GM12864 (cell line): ENCODE measurements at places on chromosomes 12 and 14.

- no peak for DNase-seq
These were observed 24.3 kb upstream of the HSPB8 start for GRCh38 chr12:119154435-119154818.

GRCh38 chr12:103952497-103952896 lies 13.2 kb upstream of the TDG start:
- DNase-seq: no peak

- DNase-seq: no peak
These were observed 1.2 kb downstream of the NOVA1 start for GRCh38 chr14:26596543-26597061.

DNA sequence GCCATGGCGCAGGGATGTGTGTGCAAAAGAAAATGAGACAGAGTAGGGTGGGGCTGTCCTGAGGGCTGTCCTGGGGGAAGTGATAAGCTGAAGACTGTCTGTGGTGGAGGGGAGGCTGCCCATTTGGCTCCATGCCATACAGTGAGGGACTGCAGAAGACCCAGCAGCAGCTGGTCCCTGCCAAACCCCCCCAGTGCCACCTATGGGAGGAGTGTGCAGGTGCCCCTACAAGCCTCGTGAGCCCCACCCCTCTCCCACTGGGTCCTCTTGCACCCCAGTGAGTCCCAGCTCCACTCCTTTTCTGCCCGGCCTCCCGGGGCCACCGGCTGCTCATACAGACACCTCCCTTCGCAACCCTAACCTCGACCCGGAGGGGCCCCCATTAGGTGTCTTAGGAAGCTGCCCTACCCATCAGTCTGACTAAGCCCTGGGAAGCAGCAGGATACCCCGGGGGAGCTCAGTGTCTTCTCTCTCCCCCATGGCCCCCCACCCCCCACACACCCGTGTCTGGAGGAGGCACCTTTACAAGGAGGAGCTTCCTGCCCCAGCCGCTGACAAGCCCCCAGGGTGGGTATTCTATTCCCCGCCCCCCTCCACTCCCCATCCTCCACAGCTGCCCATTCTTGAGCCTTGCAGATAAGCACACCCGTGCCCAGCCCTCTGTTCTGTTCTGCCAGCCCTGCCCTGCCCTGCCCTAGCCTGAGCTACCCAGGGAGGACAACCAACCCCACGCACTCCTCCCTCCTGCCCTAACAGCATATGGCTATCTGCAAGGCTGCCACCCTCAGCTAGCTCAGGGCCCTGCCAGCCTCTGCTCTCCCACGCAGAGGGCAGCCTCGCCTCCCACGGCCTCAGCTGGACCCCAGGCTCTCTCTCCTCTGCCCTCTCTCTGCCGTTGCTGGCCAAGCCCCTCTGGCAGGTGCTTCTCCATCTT lies 41.9 kb downstream of the SLC6A12 start:
- DNase-seq: no peak

GRCh38 chr14:64760146-64760755 lies 56.0 kb downstream of the PLEKHG3 start:
- peak; percentile 4 for DNase-seq

GRCh38 chr14:90500665-90501370 lies 104.0 kb downstream of the CALM1 start:
- no peak for DNase-seq

DNA sequence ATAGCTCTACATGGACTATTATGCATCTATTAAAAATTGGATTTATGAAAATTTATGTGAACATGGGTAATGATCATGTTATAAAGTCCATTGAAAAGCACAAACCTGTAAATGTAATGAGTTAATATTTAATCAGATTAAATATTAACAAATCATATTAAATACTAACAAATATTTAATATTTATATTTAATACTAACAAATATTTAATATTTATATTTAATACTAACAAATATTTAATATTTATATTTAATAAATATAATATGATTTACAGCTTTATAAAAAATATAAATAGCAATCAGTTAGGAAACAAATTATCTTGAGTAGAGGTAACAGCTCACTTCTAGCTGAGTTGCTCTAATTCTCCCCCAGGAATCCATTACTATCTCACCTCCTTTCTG lies 758.0 kb upstream of the USP15 start:
- no peak for DNase-seq

DNA sequence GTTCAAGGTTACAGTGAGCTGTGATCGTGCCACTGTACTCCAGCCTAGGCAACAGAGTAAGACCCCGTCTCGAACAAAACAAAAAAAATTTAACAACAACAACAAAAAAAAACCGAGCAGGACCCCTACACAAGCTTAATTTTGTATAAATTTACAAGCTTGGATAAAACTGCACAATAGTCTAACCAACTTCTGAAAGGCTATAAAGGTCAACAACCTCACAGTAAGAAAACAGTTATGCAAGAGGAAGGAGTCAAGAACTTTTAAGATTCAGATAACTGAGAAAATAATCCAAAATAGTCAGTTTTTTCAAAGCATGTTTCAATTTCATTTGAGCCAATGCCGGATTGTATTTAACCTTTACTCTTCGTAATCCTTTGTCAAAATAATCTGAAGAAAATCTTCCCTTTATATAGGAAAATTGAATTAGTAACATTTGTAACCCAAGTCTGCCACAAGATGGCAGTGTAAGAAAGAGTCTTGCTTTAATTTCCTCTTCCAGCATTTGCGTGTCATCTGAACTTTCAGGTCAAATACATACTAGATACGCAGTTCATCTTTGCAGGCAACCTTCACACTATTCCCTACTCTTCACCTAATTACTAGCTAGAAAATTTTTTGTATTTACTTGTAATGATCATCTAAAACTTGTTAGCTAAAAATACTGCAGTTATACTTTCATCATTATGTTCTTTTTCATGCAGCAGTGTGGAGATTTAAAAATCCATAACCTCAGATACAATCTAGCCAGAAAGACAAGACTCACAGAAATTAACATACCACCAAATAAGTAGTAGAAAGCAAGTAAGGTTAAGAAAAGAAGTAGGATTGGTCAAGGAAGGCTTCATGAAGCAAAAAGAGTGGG lies 5.8 kb downstream of the CCNB1IP1 start:
- no peak for DNase-seq

GRCh38 chr14:32571551-32571950 lies 242.5 kb downstream of the AKAP6 start:
- DNase-seq: no peak

DNA sequence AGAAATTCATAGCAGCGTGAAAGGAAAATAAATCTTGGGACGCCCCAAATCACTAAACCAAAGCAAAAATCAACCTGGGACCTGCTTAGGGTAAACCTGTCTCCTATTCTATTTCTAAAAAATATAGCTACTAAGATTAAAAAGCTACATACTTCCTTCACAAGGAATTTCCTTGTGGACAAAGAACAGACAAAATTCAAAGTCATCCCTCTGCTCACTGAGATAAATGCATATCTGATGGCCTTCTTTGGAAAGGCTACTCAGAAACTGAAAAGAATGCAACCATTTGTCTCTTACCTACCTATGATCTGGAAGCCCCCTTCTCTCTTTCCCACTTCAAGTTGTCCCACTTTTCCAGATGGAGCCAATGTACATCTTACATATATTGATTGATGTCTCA lies 93.0 kb upstream of the CNOT2 start:
- DNase-seq: no peak

DNA sequence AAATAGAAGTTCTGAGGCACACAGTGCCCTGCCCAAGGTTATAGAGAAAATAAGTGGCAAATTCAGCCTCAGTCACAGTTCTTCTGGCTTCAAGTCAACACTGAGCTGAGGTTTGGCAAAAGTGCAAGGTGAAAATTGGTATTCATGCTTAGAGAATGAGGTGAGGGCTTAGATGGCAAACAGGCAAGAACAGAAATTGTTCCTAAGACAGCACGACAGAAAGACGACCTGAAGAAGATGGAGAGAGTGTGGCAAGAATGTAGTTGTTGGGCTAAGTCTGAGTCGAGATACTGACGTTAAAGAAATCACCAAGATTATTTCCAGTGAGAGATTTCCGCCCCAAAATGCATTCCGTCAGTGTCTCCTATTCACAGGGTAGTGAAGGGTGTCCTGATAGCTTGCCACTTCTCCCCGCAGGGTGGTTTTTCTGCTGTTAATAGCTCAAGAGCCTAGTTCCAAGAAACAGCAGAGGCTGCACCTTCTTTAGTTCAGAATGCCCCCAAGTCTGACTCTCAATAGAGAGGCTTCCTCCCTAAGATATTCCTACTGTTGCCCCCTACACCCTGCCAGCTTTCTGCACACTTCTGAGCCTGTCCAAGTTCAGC lies 260.8 kb upstream of the AMIGO2 start:
- no peak for DNase-seq

DNA sequence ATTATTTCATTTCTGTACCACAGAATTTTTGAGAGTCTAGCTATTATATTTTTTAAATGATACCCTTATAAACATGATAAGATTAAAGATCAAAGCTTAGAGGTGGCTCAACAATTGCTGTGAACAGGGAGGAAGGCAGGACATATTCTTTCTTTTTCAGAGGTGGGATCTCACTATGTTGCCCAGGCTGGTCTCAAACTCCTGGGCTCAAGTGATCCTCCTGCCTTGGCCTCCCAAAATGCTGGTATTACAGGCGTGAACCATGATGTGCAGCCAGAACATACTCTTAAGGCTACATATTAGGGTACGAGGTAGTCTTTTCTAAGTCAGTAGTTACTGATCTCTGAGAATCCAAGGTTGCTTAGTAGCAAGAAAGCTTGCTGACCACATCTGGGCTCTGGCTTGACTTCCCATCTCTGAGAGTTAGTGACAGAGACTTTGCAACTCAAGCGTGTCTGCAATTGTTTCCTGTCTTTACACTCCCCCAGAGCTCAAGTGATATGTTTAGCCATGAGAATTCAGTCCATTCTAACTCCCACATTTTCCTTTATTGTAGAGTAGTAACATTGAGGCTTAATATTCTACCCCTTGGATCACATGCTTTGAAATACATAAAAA lies 8.6 kb downstream of the RAB5B start:
- no peak for DNase-seq

- no peak for DNase-seq
These were observed 60.2 kb downstream of the PRIMA1 start for GRCh38 chr14:93727917-93728650.

GRCh38 chr14:65472189-65472588 lies 59.7 kb downstream of the FUT8 start:
- no peak for DNase-seq

- no peak for DNase-seq
These were observed 10.9 kb downstream of the LRTM2 start for GRCh38 chr12:1830981-1831963.

DNA sequence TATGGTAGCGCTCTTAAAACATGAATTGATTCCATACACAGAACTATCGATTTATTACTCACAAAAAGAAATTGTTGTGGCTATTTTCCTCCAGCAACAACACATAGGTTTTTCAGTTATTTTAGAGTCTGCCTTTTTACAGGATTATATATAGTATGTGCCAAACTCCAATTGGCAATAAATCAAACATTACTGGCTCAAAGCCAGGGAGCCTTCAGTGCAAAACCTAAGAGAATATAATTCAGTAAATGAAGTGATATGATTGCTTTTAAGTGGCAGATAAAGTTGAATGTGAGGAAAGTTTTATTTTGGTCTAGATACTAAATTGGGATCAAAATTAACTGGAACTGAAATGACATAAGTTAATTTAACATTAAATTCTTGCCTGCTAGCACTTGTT lies 234.8 kb downstream of the PIK3C2G start:
- DNase-seq: no peak

DNA sequence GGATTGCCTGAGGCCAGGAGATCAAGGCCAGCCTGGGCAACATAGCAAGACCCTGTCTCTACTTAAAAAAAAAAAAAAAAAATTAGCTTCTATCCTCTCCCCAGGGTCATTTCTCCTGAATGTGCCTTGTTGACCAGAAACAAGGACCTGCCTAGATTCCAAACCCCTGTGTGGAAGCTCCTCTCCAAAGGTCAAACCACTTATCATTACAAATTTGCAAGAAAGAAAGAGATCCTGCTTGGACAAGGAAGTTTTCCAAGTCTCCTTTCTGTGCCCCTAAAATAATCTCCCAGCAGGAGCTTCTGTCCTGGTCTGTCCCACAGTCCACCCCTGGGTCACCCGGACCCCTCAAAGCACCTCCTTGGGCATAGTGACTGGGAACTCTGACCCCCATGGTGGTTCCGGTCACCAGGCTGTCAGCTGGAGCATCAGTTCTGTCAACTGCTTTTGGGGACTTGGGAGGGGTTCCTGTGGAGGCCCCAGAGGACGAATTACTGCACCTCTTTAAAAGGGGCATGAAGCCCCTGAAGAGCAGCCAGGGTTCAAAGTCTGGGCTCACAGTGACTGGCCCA lies 38.4 kb downstream of the ACTN1 start:
- no peak for DNase-seq

DNA sequence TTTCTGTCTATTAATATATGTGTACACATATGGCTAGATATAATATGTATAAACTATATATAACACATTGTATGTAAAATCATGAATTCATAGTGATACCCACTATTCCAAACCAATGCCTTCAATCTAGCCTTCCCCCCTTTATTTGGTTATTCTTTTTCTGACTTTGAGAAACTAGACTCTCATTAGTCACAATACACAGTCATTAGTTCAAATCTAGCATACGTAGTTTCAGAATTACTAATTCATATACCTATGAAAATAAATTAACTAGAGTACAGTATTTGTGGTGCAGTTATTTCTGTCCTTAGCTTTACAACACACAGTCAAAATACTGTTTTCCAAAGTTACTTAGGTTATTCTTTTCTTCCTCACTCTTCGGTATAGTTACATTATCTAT lies 268.2 kb downstream of the DPF3 start:
- DNase-seq: no peak

DNA sequence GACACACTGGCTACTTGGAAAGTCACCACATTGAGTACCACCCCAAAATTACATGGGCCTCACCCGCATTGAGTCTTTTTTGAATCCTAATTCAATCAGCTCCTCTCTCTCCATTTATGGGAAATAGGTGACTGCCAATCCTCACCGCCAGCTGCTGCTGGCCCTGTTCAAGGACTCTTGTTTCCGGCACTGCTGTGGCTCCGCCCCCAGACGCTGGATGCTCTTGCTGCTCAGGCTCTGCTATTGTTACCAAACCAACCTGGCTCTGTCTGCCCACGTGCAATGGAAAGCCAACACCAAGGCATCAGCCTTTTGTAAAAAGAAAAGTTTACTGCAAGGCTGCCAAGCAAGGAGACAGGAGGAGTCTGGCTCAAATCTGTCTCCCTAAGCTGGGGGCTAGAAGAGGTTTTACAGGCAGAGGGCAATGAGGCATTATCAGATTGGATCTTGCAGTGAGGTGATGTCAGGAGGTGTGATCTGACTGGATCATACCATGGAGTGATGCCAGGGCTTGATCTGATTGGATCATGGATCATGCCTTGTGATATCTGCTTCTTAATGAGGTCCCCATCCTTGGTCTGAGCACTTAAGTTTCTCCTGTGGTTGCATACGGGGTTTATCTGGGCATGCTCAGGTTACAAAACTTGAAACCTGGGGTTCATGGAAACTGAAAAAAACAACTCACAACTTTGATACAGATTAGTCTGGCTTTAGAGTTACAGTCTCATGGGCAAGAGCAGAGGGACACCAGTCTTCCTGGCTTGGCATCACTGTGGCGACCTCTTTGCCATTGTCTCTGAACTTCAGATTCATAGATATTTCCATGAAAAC lies 117.1 kb upstream of the SLC35F4 start:
- DNase-seq: no peak
